ENCODE measurements at places on chromosomes 11 and 22. TPM values are rescaled to one million over a fixed set of nuclear protein-coding genes. Genes with fewer than 3 reads are reported as not detected.
A peak's percentile ranks its signal among the peaks of the same experiment; 100 is the strongest.

DNA sequence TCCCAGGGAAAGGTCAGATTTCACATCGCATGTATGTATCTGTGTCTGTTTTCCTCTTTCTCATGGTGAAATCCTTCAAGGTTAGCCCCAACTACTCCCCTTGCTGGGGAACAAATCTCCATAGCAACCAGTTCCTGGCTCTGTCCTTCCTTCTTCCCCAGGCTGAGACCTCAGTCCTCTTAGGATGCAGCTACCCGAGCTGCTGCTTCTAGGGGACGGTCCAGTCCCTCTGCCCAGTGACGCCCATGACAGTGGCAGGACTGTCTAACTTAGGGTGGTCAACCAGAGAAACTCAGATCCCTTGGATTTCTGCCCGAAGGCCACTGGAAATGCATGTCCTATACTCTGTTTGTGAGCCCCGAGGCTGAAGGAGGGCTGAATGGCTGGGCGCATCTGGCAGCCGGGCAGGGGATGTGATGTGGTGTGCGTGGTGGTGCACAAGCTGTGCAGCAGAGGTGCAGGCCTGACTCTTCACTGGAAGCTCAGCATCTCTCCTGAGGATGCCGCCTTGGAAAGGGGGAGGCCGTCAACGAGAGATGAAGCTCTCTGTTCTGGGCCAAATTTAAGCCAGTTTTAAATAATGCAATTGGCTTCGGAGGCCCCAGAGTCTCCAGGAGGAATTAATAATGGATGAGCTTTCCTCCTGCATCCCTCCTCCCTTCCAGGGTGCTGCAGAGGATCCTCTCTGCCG lies 118.7 kb upstream of the B3GAT1 start:
- no peak overlapping the region for H3K4me3 ChIP-seq
- H3K27me3 ChIP-seq, result no peaks in the 10 kb centered on the region
- no peaks in the 10 kb centered on the region for H3K36me3 ChIP-seq
- no peak overlapping the region for H3K27ac ChIP-seq
- no peak for DNase-seq

DNA sequence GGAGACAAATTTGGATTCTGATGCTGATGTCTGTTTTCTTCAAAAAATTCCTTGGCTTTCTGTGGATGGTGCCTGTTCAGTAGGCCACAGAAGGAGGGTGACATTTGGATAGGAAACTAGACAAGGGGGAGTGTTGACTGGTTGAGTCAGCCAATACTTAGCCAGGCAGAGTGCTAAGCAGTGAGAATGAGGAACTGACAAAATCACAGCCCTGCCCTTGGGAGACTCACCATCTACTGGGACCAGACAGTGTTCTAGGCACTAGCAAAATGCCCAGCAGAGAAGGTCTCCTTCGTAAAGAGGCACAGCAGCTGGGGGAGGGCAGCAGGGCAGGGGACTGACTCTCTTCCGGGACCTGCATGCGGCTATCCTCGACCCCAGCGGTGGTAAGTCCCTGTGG lies 190.2 kb downstream of the DSCAML1 start:
- no peak for DNase-seq
- H3K27me3 ChIP-seq, result no peaks in the 10 kb centered on the region
- peaks cover 4% of the 10 kb centered on the region for H3K4me1 ChIP-seq
- H3K4me3 ChIP-seq, result no peak overlapping the region

- no peaks in the 10 kb centered on the region for H3K4me1 ChIP-seq
- no peak overlapping the region for H3K4me3 ChIP-seq
- H3K27me3 ChIP-seq, result no peaks in the 10 kb centered on the region
- H3K27ac ChIP-seq, result no peak overlapping the region
- DNase-seq, result no peak
Measured at GRCh38 chr11:87136236-87136635, 98.5 kb downstream of the TMEM135 start.

DNA sequence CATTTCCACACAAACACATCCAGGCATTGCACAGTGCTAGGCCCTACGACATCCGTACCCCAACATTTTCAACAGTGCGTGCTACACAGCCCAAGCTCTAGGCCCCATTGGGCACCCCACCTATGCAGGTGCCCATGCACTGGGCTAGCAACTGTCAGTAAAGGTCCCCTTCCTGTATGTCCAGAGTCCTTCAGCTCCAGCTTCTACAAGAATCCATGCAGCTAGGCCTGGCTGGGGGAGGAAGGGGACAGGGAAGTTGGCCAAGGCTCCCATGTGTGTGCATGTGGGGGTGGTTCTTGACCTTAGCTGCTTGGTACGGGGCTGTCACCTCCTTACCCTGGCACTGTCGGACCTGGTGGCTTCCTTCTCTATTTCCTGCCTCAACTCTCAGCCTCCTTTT lies 1.3 kb downstream of the B3GAT1 start:
- H3K27ac ChIP-seq, result no peak overlapping the region
- H3K36me3 ChIP-seq, result no peaks in the 10 kb centered on the region
- DNase-seq, result no peak
- H3K4me1 ChIP-seq, result peaks cover 15% of the 10 kb centered on the region
- peak overlapping the region; percentile 49 for H3K4me3 ChIP-seq

GRCh38 chr11:44652901-44653644 lies 73.7 kb upstream of the TSPAN18 start:
- no peaks in the 10 kb centered on the region for H3K36me3 ChIP-seq
- H3K27me3 ChIP-seq, result no peaks in the 10 kb centered on the region
- no peak for DNase-seq
- no peaks in the 10 kb centered on the region for H3K4me1 ChIP-seq
- H3K27ac ChIP-seq, result no peak overlapping the region

DNA sequence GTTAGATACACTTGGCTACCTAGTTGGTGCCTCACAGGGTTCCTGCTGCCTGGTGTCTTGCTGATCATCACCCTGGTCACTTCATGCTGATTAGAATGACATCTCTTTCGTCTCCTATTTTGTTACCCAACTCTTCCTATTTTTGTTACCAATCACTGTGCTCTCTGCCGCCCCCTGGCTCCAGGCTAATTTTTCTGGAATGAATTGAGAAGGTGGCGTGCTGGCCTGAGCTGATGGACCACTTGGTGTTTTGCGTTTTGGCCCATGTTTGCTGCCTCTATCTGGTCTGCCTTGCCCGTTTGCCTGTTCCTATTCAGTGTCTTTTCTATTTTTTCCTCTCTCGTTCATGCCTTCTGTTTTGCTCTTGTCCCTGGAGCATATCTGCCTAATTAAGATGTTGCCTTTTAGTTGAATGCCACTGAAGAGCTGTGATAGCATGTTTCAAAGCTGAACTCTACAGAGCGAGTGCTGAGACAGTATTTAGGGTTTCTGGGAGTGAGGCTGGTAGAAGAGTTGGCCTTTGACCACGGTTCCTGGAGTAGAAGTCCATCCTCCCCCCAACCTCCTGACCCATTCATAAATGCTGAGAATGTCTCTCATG lies 5.9 kb upstream of the ATF4 start:
- no peak for DNase-seq
- H3K36me3 ChIP-seq, result peaks cover 58% of the 10 kb centered on the region
- H3K4me1 ChIP-seq, result peaks cover 7% of the 10 kb centered on the region

GRCh38 chr22:36456464-36456845 lies 25.0 kb downstream of the TXN2 start:
- H3K4me1 ChIP-seq, result peaks cover 40% of the 10 kb centered on the region
- DNase-seq, result no peak
- no peak overlapping the region for H3K27ac ChIP-seq
- H3K27me3 ChIP-seq, result no peaks in the 10 kb centered on the region

- peaks cover under 1% of the 10 kb centered on the region for H3K4me1 ChIP-seq
- H3K4me3 ChIP-seq, result no peak overlapping the region
- DNase-seq, result no peak
- H3K27ac ChIP-seq, result no peak overlapping the region
- H3K27me3 ChIP-seq, result no peaks in the 10 kb centered on the region
Measured at GRCh38 chr11:95076416-95076815, 9.7 kb downstream of the SRSF8 start.

DNA sequence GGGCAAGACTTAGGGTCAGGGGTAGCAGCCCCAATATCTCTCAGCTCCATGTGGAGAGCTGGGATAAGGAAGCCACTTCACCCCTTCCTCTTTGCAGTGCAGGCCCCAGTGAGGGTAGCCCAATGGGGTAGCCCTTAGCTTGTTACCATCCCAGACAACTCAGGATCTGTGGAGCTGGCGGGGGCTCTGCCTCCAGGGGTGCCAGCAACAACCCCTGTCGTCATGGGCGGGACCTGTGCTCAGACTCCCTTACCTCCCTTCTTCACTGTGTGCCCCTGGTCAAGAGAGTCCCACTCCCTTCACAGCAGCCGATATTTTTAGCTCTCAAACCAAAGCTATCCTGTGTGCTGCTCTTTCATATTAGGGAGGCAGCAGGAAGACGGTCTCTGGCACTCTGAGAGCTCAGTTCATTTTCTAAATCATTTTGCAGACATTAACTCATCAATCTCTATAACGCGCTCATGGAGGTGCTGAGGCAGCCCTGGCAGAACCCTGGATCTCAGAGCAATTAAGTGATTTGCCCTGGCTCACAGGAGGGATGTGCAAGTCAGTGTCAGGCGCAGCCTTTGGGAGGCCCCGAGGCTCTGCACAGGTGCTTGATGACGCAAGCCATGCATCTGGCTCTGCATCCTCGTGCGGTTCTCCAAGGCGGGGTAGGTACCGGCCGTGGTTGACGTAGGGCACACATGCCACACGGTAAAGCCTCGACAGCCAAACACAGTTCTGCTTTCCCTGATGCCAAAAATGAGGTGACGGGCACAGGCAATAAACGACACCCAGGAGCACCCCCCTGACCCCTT lies 357.6 kb downstream of the SHANK2 start:
- no peaks in the 10 kb centered on the region for H3K4me1 ChIP-seq
- H3K27me3 ChIP-seq, result no peaks in the 10 kb centered on the region
- H3K27ac ChIP-seq, result no peak overlapping the region
- no peaks in the 10 kb centered on the region for H3K36me3 ChIP-seq

DNA sequence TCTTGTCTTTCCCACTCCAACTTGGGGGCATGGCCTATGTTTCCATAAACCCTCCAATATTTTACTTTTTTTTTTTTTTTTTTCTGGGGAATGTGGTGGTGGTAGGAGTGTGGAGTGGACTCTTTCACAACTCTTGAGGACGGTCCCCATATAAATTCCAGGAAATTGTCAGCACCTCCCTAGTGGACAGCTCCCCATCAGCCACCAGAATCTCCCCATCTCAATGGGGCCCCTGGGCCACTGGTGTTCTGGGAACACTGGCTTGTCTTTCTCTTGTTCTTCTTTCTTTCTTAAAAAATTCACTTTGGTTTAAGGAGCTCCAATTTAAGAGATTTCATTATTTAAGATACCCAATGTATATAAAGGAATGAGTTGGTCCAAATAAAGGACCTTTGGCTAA lies 74.1 kb downstream of the ADM start:
- no peak for DNase-seq
- no peaks in the 10 kb centered on the region for H3K4me1 ChIP-seq
- H3K27ac ChIP-seq, result no peak overlapping the region
- no peak overlapping the region for H3K4me3 ChIP-seq
- no peaks in the 10 kb centered on the region for H3K27me3 ChIP-seq

DNA sequence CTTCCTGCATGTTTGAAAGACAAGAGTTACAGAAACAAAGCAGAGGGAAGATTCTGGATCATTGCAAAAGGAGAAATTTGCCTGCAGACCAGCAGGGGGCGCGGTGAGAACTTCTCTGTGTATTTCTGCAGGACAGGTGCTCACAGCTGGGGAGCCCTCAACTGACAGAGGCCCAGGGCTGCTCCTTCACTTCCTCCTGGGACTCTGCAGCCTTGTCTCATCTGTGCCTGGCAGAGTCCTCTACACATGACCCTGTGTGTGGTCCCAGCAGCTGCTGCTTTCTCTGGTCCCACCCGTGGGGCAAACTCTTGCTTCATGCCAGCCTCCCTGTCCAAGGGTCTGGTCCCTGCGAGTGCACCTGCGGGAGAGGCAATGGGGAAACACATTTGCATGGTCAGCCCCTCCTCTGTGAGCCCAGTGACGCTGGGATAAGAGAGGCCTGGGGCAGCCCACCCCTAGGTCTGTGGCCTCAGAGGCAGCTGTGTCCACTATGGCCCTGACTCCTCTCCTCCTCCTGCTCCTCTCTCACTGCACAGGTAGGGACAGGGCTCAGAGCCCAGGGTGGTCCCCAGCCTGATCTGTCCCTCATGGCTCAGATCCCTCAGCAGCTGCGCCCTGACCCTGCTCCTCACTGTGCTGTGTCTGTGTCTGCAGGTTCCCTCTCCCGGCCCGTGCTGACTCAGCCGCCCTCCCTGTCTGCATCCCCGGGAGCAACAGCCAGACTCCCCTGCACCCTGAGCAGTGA lies 43.2 kb upstream of the VPREB1 start:
- no peak overlapping the region for H3K27ac ChIP-seq
- H3K4me3 ChIP-seq, result no peak overlapping the region
- peak; percentile 52 for DNase-seq
- no peaks in the 10 kb centered on the region for H3K27me3 ChIP-seq
- no peaks in the 10 kb centered on the region for H3K36me3 ChIP-seq

The LRRN4CL gene
- total RNA-seq, result 0.22 TPM

DNA sequence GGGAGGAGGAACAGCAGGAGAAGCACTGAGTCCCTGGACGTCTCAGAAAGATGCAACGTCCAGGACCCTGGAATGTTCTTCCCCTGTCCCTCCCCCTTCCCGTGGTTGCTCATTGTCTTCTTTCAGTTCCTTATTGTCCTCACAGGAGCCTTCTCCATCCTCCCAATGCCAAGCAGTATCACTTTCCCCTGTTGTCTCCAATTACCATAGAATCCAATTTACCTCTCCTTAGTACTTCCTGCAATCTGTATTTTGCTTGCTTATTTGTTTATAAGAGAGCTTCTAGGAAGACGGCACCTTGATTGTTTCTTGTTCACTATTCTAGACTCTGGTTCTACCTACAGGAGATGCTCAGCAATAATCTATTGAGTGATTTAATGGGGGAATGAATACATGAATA lies 1273.7 kb downstream of the LRRC4C start:
- no peak for DNase-seq
- H3K4me3 ChIP-seq, result no peak overlapping the region
- H3K27ac ChIP-seq, result no peak overlapping the region
- no peaks in the 10 kb centered on the region for H3K27me3 ChIP-seq
- H3K4me1 ChIP-seq, result no peaks in the 10 kb centered on the region
- H3K36me3 ChIP-seq, result no peaks in the 10 kb centered on the region

DNA sequence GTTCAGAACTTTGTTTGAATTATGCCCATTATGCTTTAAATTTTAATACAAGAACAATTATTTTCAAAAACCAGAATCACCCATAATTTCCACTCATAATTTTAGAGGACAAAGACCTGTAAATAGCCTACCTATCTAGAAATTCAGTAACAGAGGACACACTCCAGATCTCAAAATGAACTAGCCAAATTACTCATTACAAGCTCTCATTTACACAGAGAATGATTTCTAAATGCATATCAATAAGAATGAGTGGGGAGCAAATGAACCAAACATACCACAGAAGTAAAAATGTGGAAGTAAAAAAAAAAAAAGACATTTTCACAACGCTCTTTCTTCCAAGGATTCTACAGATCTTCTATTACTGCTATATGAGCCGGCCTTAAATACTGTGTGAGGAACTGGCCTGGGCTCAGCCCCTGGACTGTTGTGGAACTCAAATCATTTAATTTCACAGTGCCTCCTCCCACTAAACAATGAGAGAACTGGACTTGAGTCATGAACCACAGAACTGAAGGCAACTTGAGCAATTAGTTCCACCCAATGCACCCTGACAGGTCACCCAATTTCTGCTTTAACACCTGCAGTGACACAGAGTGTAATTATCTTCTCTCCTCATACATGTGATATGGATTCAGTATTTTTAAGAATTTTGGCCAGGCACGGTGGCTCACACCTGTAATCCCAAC lies 8.0 kb downstream of the MRTFA start:
- H3K36me3 ChIP-seq, result no peaks in the 10 kb centered on the region
- DNase-seq, result no peak
- no peaks in the 10 kb centered on the region for H3K27me3 ChIP-seq
- H3K4me3 ChIP-seq, result no peak overlapping the region
